CD4-positive, alpha-beta T cell (primary cell): ENCODE measurements at places on chromosomes 5 and 9. TPM values are rescaled to one million over a fixed set of nuclear protein-coding genes. Genes with fewer than 3 reads are reported as not detected.

Gene SLC24A2
- total RNA-seq, result not detected

- no peak for DNase-seq
Measured at GRCh38 chr5:17132444-17133083, 84.9 kb upstream of the BASP1 start.

GRCh38 chr5:61366497-61367240, 34.6 kb downstream of the ZSWIM6 start:
- no peak for DNase-seq

- no peak for DNase-seq
Measured at GRCh38 chr9:18849270-18849669, 183.7 kb downstream of the SAXO1 start.

GRCh38 chr5:17327048-17327625, 109.7 kb downstream of the BASP1 start:
- DNase-seq, result no peak

- no peak for DNase-seq
Measured at GRCh38 chr9:97312556-97312955, 5.1 kb downstream of the CCDC180 start.

GRCh38 chr9:114070188-114071103, 7.7 kb downstream of the AMBP start:
- no peak for DNase-seq

GRCh38 chr5:155125551-155126095, 112.1 kb downstream of the KIF4B start:
- DNase-seq, result no peak

Gene OBP2B
- total RNA-seq, result not detected

Gene MYOT
- total RNA-seq, result not detected

Gene INSL6
- not detected for total RNA-seq

GRCh38 chr5:97888439-97888838, 705.4 kb upstream of the RIOK2 start:
- no peak for DNase-seq
